ENCODE measurements at places on chromosomes 7 and 10. TPM values are rescaled to one million over a fixed set of nuclear protein-coding genes. Genes with fewer than 3 reads are reported as not detected.

DNA sequence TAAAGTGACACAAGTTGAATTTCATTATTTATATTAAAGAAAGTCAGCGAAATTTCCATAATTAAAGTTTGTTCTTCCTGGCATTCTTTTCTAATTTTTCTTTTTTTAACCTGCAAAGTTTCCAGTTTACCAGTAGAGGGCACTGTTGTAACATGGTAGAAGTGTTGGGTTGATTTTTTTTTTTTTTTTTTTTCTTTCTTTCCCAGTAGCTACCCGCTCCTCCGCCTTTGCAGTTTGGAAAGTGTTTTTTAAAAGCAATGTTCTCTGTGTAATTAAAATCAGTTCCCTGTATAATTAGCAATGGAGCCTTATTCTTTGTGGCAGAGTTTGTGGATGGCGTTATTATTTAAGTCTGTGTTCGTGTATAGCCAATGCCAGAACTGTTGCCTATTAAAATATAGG, 53.7 kb downstream of the TAF3 start:
- no peaks in the 10 kb centered on the region for H3K27me3 ChIP-seq
- no peak for DNase-seq

Gene RTKN2
- total RNA-seq: 10.0 TPM

GRCh38 chr10:6074489-6075301, 12.5 kb upstream of the IL2RA start:
- no peak overlapping the region for H3K27ac ChIP-seq
- no peak for DNase-seq
- no peaks in the 10 kb centered on the region for H3K4me1 ChIP-seq
- H3K27me3 ChIP-seq: peaks cover 44% of the 10 kb centered on the region
- H3K36me3 ChIP-seq: no peaks in the 10 kb centered on the region

Gene INMT
- total RNA-seq: not detected

Gene OR2A1
- not detected for total RNA-seq

GRCh38 chr10:55351431-55351830, 550.4 kb upstream of the PCDH15 start:
- no peak overlapping the region for H3K27ac ChIP-seq
- no peaks in the 10 kb centered on the region for H3K27me3 ChIP-seq
- DNase-seq: no peak

Measured in type B pancreatic cell (in vitro differentiated cells).